ENCODE measurements at places on chromosomes 13 and 19.
A peak's percentile ranks its signal among the peaks of the same experiment; 100 is the strongest.

GRCh38 chr13:30486230-30487074 is 20.7 kb upstream of the HMGB1 start:
- no peak for DNase-seq

DNA sequence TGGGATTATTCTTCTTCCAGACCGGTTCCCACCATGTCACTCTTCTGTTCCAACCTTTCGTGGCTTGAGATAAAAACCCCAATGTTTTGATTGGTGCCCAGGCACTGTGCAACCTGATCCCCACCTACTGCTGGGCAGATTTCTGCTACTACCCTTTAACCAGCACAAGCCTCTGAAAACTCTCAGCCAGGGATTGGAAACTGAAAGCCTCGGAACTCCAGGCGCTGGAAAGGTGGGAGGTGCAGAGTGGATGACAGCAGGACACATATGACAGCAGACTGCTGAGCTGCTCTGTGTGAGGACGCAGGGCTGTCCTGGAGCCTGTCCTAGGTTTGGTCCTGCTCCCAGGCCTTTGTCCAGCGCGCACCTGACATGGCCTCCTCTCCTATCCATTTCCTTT is 68.5 kb upstream of the GTF3A start:
- no peak for DNase-seq

- DNase-seq = no peak
These were observed 1711.8 kb downstream of the EFNB2 start for GRCh38 chr13:104823709-104824108.

DNA sequence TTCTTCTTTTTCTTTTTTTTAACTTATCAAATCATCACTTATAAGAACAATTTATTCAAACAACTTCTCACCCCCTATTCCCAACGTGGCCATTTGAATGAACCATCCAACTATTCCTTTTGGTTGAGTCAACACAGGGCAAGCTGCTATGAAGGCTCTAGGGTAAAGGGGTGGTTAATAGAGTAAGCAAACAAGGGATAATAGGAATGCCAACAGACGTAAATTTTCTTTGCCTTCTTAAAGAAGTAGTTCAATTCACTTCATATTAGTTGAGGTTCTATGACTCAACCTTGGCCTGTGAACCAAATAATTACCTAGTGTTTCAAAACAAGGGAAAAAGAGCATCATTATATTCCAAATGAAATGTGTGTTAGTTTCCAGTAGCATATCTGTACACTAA is 1383.8 kb upstream of the SLC10A2 start:
- no peak for DNase-seq

DNA sequence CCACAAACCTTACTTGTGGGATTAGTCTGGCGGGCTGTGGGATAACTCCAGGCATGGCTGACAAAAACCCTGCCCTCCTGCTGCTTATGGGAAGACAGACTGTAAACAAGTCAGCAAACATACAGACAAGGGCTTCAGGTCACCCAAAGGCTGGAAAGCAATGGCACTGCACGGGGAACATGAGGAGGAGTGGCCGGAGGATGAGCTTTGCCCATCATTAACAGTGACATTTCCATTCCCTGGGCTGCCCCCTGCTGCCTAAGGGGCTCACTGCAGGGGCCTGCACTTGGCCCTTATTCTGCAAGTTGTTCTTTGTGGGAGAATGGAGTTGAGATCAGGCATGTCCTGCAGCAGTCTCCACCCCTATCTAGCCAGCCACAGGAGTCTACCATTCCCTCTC is 91.3 kb downstream of the UQCRFS1 start:
- DNase-seq = no peak

- no peak for DNase-seq
These were observed 110.3 kb upstream of the DIAPH3 start for GRCh38 chr13:60273971-60274527.

- DNase-seq = no peak
These were observed 345.3 kb upstream of the OBI1 start for GRCh38 chr13:79003989-79004898.

GRCh38 chr13:24727731-24728601 is 36.0 kb upstream of the RNF17 start:
- peak; percentile 56 for DNase-seq

DNA sequence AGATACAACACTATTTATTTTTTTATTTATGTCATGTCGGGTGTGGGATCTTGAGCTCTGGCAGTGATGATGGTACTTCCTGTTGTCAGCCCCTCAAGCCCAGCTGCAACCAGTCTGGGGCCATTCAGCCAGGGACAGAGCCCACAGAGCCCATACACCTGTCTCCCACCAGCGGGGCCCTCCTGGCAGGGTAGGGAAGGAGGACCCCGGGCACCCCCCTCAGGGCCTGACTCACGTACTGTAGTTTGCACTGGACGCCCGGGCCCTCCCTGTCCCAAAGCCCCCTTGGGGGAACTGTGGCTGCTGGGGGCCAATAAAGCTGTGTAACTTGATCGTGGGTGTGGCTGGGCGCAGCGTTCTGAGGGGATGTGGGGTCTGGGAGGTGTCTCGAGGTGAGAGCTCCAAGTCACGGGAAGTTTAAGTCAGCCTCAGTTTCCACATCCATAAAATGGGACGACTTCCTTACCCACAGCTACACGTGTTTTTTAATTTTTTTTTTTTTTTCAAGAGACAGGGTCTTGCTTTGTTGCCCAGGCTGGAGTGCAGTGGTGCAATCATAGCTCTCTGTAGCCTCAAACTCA is 9.5 kb downstream of the ATG4D start:
- no peak for DNase-seq

DNA sequence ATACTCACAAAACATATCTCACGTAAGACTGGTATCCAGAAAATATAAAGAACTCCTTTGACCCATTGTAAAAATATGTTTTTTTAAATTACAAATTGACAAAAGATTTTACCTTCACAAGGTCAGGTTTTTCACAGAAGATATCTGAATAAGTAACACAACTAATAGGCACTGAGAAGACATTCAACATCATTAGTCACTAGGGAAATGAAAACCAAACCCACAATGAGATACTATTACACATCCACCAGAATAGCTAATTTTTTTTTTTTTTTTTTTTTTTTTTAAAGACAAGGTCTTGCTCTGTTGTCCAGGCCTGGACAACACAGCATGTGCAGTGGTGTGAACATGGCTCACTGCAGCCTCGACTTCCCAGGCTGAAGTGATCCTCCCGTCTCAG is 157.5 kb downstream of the MIPEP start:
- DNase-seq = no peak

GRCh38 chr19:18086590-18087138 is at the start of gene IL12RB1:
TSS of gene IL12RB1 (minus strand) at chr19:18086934. CDS start at chr19:18086823, 111 bp downstream.
- no peak for DNase-seq

- no peak for DNase-seq
These were observed 8.3 kb upstream of the SMIM44 start for GRCh38 chr19:3491396-3492119.

DNA sequence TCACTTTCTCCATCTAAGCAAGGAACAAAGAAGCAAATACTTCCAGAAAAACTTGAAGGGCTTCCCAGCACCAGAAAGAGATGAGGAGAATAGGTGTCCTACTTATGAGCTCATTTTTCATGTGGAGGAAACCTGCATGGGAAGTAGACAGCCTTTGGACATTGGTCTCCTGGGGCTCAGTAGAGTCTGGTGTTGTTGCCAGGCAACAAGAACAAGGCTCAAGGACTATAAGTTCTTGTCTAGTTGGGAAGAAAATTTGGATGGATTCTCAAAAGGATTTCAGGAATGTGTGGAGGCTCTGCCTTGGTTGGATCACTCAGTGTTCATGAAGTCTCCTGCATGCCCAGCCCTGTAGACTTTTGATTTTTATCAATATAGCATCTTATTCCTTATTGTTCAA is 84.5 kb downstream of the MBNL2 start:
- DNase-seq = no peak

DNA sequence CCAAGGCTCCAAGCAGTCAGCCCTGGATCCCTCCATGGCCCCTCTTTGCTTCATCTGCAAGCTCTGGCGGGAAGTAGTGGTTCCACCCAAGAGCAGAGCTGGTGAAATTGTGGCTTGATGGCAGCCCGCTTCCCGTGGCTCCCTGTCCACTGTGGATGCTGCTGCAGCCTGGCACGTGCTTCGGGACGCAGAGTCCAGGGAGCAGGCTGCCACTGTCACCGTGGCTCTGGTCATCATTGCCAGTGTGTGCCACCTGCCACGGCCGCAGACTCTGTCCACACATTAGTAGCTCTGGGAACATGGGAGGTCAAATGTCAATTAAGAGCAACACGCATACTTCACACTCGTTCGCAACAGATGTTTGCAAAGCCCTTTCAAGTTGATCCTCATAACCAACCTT is 40.8 kb upstream of the RNF17 start:
- DNase-seq = no peak

- no peak for DNase-seq
These were observed 74.7 kb downstream of the MUC16 start for GRCh38 chr19:8935460-8935859.

DNA sequence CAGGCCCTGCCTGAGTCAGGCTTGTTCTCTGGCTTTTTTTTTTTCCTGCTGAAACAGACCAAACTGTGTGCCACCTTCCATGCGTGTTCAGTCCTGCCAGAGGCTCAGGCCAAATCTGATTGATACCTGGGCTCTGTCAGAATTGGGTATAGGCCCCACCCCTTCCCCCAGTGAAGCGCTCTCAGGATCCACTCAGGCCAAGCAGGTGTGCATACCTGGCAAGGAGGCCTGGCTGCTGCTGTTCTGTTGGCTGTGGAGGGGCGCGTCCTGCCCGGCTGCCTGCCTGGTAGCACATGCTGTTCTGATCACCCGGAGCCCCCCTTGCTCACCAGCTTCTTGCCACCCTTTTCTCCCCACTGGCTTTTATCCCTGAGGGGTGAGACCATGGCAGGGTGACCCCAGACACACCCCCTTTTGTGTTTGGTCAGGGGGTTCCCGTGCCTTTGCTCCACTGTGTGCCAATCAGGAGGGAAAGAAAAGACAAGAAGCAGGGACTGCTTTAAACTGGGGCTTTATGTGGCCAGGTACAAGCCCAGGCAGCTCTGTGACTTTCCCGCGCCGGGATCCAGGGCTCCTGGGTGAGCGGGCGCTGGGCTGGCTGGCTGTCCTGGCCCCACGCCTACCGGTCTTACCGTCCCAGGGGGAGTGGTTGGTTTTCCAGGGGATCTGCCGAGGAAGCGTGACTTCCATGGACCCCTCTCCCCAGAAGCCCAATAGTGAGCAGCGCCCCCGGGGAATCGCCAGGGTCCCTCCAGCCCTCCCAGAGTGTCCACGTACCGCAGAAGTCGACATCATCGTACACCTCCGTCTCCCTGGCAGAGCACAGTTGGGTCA is 12.7 kb downstream of the PRAM1 start:
- no peak for DNase-seq

- no peak for DNase-seq
These were observed 54.5 kb downstream of the RASA3 start for GRCh38 chr13:114077933-114078325.

DNA sequence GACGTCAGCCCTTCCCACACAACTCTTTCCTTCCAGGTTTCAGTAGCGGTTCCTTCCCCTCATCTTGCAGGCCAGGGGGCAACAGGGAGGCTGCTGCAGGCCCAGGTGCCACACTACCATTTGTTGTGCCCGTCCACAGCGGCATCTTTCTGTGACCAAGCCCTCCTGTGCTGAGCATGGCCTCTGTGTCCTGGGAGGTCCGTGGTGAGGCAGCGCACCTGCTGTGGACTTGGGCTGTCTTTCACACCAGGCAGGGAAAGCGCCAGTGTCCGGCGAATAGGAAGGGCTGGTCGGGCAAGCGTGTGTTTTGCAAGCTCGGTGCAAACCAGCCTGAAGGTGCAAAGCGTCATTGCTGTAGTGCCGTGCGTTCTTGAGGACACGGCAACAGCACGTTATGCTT is 21.4 kb downstream of the SLC15A1 start:
- no peak for DNase-seq

GRCh38 chr13:35723053-35723461 is 246.6 kb upstream of the MAB21L1 start:
- no peak for DNase-seq

DNA sequence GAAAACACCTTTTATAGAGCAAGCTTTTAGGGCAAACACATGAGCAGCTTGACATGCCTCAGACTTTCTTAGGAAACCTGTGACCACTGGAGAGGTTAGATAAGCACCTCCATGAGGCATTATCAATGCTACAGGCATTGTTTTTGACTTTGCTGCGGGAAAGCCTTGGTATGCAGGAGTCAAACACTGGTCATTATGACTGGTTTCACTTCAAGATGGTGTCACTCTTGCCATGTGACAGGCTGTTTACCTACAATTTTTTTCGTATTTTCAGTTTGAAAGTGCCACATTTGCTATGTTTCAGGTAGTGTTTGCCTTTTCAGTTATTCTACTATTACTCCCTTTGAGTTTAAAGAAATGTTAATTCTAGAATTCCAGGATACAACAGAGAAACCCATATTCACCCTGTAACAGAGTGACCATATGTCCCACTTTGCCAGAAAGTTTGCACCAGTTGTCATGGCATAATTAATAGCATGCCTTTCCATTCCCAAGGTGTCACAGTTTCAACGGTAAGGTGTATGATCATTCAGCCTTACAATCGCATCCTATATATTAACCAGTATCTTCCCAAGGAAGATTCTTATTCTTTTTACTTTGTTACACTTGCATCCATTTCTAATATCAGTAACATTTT is 33.0 kb downstream of the USP12 start:
- no peak for DNase-seq

GRCh38 chr19:17555480-17555928 is at the start of gene COLGALT1:
TSS of gene COLGALT1 (plus strand) at chr19:17555649. CDS start at chr19:17555714, 65 bp downstream.
- peak; percentile 89 for DNase-seq

- no peak for DNase-seq
These were observed 30.0 kb upstream of the POP4 start for GRCh38 chr19:29576046-29576606.

DNA sequence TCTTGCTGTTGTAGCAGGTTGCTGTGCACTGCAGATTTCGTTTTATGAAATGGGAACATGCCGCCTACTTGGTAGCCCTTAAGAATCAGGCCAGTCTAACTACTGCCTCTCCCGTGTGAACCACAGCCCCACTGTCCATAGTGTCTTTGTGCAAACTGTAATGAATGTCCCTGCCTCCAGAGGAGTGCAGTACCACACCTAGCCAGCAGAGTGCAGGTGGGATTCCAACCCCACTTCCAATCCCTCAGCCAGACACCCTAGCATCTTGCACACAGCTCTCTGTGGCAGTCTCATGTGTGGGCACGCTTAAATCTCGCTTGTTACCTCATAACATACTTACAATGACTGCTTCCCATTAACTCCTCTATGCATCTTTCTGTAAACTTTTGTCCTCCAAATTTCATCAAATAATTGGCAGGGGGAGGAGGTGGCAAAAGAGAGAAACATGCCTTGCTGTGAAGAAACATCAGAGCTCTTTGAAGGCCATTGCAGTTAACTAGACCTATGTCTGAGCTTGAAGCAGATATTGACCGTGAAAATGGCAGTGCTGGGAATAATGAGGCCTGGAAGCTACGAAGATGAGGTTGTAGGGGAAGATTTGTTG is 47.2 kb downstream of the ZAR1L start:
- peak; percentile 7 for DNase-seq

- DNase-seq = no peak
These were observed 3.2 kb upstream of the ZNF441 start for GRCh38 chr19:11763611-11764010.

- no peak for DNase-seq
These were observed 1.8 kb downstream of the CEBPG start for GRCh38 chr19:33375156-33375836.

All from NCI-H1930 (cell line).